Stimulated activated CD4-positive, alpha-beta T cell treated with anti-CD3 and anti-CD28 coated beads, Interleukin-1b, Interleukin-23, amount 100 ng/mL, for 1 hour (primary cell): ENCODE measurements at places on chromosomes 7 and 10.

DNA sequence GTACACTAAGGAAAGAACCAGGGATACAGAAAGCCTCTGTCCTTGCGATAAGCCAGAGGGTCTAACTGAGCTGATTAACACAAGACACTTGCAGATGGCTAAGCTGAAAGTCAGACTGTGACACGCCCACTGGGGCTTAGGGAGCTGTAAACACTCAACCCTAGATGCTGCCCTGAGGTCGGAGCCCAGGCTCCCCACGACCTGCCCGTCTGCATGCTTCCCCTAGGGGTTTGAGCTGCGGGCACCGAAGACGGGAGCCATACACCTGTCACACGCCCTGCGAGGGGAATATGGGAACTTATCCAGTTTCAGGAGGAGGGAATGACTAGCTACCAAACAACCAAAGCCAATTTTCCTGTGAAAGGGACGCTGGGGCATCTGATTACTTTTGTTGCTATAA is 96.0 kb downstream of the HTR5A start:
- no peak for DNase-seq

GRCh38 chr10:15518250-15518649 is 147.2 kb upstream of the FAM171A1 start:
- DNase-seq: no peak

GRCh38 chr10:102657984-102658724 is 13.9 kb downstream of the TRIM8 start:
- DNase-seq: no peak

DNA sequence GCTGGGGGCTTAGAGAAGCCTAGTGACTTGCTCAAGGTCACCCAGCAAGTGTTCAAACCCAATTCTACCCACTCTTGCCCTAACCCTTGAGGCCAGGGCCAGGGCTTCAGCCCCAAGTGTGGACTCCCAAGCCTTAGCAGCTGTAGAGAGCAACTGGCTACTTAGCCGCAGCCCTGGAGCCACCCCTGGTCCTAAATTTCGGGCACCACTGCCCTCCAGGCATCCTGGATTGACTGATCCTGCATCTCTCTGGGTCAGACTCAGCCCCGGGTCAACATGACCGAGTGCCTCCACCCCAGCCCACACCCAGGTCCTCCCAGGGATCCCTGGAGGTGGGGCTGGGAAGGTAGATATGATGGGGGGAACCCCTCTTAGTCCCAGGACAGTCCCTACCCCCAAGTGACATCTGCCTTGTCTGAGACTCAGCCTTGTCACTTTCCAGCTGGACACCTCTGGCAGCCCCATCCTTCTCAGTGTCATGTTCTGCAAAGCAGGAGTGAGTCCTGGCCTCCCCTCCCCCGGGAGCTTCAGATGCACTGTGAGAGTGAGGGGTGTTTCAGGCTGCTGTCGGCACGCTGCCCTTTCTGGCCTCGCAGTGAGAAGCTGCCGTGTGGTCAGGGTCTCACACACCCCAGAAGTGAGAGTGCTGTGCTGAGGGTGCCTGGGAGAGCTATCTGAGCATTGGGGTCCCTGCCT is 89.8 kb downstream of the ZMIZ1 start:
- no peak for DNase-seq

- no peak for DNase-seq
These were observed 59.6 kb upstream of the C1GALT1 start for GRCh38 chr7:7122701-7123281.

DNA sequence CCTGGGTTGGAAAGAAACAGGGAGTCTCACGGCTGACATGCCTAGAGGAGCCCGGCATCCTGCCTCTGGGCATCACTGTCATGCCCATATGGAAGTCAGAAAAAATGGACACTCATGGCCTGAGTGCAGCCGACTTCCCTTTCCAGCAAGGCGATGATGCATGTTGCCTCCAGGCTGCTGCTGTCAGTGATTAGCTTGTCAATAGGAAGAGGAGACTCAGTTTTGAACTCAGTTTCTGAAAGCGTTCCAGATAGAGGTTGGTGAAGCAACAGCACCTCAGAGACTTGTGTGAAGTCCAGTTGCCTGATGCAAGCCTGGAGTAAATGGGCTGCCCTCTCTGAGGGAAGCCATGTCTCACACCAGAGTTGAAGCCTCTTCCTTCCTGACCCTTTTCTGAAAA is 148.4 kb downstream of the TPST1 start:
- no peak for DNase-seq

GRCh38 chr10:18497806-18498369 is 153.5 kb downstream of the NSUN6 start:
- no peak for DNase-seq

GRCh38 chr7:42345478-42346299 is 108.7 kb upstream of the GLI3 start:
- no peak for DNase-seq

DNA sequence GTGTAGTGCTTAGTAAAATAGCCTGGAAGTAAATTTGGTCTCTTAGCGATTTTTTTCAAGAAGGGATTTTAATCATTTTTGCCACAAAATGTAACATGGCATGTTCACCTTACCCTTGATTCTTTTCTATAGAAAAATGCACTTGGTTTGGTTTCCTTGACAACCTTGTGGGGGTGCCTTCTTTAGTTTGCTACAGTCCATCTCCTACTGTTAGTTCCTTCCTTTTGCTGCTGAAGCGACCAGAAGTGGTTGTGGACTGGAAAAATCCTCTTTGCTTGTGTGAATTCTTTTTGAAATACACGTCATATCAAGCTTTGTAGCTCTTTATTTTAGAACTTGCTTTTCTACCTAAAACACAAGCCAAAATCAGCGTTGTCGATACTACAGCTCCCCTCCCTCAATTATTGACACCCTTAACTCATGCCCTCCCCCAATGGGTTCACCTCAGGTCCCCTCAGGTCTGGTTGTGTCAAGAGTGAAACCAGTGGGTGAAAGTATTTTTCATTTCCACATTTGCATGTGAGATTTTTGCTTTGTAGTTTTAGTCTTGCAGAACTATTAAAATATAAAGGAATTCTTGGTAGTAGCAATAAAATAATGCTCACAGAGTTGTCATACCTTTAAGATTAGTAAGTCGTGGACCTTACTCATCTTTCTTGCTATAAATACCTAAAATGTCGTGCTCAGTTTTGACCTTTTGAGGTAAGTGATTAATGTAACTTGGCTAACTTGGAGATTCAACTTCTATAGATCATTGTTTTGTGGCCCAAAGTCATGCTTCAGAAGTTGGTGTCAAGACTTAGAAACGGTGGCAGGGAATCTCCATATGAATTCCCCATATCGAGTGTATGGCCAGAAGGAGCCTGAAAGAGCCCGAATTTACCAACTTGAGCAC is 1.5 kb downstream of the ACTR3B start:
- no peak for DNase-seq

DNA sequence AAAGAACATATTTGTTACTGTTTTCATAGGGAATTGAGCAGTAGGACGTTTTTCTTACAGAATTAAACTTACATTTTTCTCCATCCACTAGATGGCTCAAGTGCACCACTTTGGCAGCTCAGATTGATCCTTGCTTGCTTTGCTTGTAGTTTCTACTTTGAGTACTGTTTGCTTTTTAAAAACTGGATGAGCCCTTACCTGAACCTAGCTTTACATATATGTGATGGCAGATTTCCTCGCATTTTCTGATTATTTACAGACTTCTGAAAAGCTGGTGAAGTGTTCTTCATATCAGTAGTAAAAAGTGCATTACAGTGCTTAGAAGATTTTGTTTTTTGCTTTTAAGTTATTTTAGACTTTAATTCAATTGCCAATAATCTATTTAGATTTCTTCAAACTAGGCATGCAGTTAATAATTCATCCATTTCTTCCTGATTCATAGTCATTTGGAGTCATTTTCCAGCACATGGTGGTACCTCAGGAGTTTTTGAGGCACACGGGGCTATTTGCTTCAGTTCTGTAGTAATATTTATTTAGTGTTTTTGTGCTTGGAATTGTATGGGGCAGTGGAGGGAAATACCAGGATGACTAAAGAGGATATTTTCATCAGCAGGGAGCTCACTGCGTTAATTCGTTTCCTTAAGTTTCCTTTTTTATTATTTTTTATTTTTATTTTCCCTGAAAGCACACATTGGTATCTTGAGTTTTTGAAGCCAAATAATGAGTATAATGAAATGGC is 57.3 kb downstream of the MAPK8 start:
- no peak for DNase-seq

DNA sequence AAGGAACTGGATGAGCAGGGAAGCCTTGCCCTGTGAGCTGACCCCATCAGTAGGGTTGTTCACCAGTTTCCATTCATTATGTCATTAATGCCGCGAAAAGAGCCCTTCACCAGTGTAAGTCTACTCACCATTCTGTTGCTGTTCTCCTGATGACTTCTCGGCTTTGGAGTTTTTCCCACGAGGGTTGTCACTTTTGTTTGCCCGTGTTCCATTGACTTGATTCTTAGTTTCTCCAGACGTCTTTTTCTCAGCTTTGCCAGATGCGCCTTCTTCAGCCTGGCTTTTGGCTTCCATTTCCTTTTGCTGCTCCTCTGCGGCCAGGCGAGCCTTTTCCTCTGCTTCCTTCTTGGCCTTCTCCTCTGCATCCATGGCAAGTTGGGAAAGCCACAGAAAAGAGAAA is 128.8 kb downstream of the PPP1R17 start:
- no peak for DNase-seq

DNA sequence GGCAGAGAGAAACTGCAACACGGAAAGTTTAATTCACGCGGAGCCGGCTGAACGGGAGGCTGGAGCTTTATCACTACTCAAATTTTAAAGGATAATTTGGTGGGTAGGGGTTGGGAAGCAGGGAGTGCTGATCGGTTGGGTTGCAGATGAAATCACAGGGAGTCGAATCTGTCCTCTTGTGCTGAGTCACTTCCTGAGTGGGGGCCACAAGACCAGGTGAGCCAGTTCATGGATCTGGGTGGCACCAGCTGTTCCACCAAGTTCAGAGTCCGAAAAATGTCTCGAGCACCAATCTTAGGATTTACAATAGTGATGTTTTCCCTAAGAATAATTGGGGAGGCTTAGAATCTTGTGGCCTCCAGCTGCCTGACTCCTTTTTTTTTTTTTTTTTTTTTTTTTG is 3.6 kb upstream of the PRAP1 start:
- DNase-seq: no peak

GRCh38 chr7:112495810-112496462 is 15.1 kb downstream of the LSMEM1 start:
- no peak for DNase-seq

DNA sequence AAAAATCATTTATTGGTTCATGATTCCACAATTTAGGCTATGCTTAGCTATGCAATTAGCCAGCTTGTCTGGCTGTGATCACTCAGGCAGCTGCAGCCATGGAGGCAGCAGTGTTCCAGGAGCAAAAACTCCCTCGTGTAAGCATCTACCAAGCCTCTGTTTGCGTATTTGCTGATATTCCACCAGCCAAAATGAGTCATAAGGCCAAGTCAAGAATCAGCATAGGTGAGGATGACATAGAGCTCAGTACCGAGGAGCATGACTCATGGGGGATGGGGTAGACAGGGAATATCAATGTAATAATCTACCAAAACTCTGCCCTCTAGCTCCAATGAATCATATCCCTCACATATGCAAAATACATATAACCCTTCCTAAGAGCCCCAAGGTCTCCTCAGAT is 63.3 kb downstream of the IMMP2L start:
- no peak for DNase-seq

GRCh38 chr10:13913897-13914296 is 327.1 kb downstream of the PRPF18 start:
- DNase-seq: no peak

DNA sequence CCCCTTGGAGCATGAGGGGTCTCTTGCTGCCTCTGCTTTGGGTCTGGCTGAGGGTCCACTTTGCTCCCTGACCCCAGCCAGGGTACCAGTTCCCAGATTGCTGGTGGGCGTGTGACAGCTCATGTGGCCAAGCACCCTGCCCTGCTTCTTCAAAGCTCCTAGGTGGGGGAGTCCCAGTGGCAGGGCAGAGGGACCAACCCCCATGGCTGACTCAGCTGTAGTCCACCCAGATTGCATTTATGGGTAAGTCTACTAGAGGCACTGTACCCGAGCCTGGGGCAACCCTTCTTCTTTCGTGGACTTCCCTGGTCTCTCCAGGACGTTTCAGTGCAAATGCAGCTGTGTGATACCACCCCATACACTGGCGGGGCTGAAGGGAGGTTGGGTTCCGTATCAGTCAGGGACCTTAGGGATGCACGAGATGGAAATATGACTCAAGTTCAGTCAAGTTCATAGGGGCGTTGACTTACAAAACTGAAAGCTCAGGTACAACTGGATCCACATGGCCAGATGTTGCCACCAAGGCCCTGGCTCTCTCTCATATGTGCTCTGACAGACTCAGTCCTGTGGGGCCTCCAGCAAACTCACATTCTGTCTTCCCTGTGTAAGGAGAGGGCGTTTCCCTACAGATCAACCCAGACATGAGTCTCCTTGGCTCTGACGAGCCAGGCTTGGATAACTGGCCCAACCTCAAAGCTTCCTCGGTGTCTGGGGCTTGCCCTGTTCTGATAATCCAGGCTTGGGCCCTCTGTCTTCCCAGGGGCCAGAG is 13.6 kb downstream of the PTPRE start:
- DNase-seq: no peak

GRCh38 chr7:127891854-127892438 is 139.3 kb downstream of the LRRC4 start:
- no peak for DNase-seq
